ENCODE measurements at places on chromosomes 16 and 17. TPM values are rescaled to one million over a fixed set of nuclear protein-coding genes. Genes with fewer than 3 reads are reported as not detected.

GRCh38 chr17:18182978-18183333, 672 bp upstream of the ALKBH5 start:
- no peaks in the 10 kb centered on the region for H3K27me3 ChIP-seq
- peaks cover 45% of the 10 kb centered on the region for H3K4me1 ChIP-seq
- H3K4me3 ChIP-seq: peak overlapping the region; percentile 72
- DNase-seq: no peak
- H3K36me3 ChIP-seq: no peaks in the 10 kb centered on the region

DNA sequence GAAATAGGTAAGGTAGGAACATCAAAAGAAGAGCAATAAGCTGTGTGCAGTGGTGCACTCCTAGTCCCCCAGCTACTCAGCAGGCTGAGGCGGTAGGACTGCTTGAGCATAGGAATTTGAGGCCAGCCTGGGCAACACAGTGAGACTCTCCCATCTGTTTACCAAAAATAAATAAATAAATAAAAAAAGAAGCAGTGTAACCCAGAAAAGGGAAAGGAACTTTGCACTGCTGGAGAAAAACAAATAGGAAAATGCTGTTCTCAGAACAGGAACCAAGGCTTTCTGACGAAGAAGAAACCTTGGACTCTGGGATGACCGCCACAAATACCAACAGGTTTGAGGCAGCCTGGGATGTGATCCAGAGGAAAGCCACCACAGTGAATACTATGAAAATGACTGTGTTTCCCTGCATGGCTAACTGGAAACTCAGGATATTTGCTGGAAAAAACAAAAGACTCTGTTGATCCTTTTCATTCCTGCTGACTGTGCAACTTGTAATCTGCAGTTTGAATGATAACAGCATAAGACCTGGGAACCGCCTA, 41.2 kb downstream of the TTC19 start:
- no peaks in the 10 kb centered on the region for H3K36me3 ChIP-seq
- DNase-seq: no peak
- H3K27me3 ChIP-seq: no peaks in the 10 kb centered on the region
- no peaks in the 10 kb centered on the region for H3K4me1 ChIP-seq

DNA sequence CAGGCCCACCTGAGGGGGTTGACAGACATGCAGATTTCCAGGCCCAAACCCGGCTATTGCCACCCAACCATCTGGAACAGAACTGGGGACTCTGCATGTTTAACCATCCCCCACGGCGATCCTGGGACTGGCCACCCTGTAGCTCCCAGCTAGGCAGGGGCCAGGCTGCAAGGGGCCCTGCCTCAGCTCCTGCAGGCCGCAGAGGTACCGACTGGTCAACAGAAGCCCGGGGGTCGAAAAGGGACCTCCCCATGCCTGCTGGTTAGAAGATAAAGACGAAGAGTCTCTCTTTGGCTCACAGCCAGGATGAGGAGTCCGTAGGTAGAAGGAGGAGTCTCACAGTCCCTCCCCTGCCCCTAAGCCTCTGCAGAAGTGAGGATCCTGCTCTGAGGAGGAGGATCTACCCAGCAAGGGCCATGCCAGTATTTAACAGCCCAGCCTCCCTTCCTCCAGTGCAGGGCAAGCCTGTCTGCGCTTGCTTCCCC, 223.4 kb upstream of the TNRC6C start:
- peak; percentile 44 for DNase-seq
- peaks cover 10% of the 10 kb centered on the region for H3K36me3 ChIP-seq
- peaks cover 56% of the 10 kb centered on the region for H3K4me1 ChIP-seq
- no peak overlapping the region for H3K4me3 ChIP-seq

DNA sequence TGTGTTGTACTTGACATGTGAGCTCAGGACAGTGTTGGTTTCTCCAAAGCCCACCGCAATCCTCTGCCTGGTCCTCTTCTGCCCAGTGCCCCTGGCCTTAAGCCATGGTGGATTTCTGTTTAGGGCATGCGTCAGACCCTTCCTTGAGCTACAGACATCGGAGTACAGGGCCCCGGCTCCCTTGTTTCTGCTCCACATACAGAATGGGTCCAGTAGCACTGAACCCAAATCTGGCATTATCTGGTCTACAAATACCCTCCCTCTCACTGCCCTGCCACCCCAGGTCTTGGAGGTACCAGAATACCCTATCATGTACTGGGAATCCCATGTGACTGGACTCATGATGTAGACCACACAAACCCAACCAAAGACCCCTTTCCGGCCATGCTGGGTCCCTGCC, 27.4 kb upstream of the ZNHIT3 start:
- no peak for DNase-seq
- H3K4me1 ChIP-seq: no peaks in the 10 kb centered on the region
- no peak overlapping the region for H3K27ac ChIP-seq

DNA sequence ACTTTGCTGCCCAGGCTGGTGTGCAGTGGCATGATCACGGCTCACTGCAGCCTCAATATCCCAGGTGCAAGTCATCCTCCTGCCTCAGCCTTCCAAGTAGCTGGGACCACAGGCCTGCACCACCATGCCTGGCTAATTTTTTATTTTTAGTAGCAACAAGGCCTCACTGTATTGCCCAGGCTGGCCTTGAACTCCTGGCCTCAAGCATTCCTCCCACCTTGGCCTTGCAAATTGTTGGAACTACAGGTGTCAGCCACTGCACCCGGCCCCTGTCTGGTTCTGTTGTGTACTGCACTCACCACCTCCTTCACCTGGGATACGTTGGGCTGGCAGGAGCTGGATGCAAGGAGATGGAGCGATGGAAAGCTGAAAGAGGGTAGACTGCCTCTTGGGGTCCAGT, 8.5 kb downstream of the PLA2G15 start:
- H3K27me3 ChIP-seq: no peaks in the 10 kb centered on the region
- no peak overlapping the region for H3K27ac ChIP-seq
- no peaks in the 10 kb centered on the region for H3K4me1 ChIP-seq

DNA sequence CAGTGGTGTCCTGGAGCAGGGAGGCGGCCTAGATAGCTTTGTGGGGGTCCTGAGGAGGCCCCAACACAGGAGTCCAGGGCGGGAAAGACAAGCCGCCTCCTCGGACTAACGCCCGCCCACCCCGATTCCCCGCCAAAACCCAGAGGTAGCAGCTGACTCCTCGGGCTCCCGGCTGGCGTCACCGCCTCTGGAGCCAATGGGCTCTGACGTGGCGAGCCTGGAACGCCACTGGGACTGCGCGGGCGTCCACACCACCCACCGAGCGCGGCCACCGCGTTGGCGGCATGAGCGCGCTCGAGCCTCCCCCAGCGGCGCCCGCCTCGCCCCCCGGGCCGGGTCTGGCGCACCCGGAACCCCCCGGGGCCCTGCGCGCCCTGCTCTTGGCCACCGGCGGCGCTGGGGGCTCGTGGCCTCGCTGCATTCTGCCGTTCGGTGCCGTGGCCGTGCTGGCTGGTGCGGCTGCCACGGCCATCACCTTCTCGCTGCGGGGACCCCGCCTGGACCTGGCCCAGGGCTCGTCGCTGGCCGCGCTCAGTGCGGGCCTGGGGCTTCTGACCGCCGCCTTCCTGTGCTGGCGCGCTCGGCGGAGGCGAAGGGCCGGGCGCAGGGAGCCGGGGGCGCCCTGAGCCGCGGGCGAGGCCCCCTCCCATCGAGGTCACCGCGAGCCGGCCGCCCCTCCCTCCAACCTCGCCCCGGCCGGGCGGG, 3.4 kb upstream of the NTN3 start:
- peak; percentile 84 for DNase-seq
- H3K36me3 ChIP-seq: no peaks in the 10 kb centered on the region
- H3K27me3 ChIP-seq: peaks cover 21% of the 10 kb centered on the region
- no peak overlapping the region for H3K27ac ChIP-seq
- H3K4me3 ChIP-seq: peak overlapping the region; percentile 47

- no peak overlapping the region for H3K4me3 ChIP-seq
- H3K36me3 ChIP-seq: no peaks in the 10 kb centered on the region
- peaks cover 49% of the 10 kb centered on the region for H3K27me3 ChIP-seq
- H3K4me1 ChIP-seq: peaks cover 7% of the 10 kb centered on the region
- peak; percentile 62 for DNase-seq
- no peak overlapping the region for H3K27ac ChIP-seq
Observed at GRCh38 chr17:49890077-49890821, 42.4 kb upstream of the TAC4 start.

Gene CTRB1
- total RNA-seq: not detected

Gene CDH5
- not detected for total RNA-seq

Gene HOXB2
- not detected for total RNA-seq

Measured in neural progenitor cell (in vitro differentiated cells).